ENCODE measurements at places on chromosomes 3 and 15.

DNA sequence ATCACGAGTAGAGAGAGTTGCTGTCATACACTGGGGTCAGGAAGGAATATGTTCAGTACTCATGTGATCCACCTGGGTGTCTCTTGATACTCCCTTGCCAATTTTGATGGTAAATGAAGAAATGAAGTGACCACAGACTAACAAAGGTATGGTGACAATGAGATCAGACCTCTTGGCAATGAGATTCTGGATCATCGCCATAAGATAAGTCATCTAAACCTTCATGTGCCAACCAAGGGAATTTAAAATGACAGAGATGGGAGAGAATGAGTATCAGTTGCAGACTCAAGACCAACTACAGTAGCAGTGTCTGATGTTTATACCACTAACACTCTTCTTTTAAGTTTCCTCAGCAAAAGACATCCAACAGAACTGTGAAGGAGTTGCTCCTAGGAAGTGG, 601.0 kb downstream of the MECOM start:
- no peak overlapping the region for H3K27ac ChIP-seq
- no peaks in the 10 kb centered on the region for H3K4me1 ChIP-seq
- no peaks in the 10 kb centered on the region for H3K36me3 ChIP-seq
- H3K27me3 ChIP-seq = no peaks in the 10 kb centered on the region
- no peak overlapping the region for H3K4me3 ChIP-seq

- no peaks in the 10 kb centered on the region for H3K27me3 ChIP-seq
- H3K36me3 ChIP-seq = peaks cover 95% of the 10 kb centered on the region
- no peak overlapping the region for H3K27ac ChIP-seq
- no peak overlapping the region for H3K4me3 ChIP-seq
These were observed 51.8 kb downstream of the CHD2 start for GRCh38 chr15:92951800-92952457.

DNA sequence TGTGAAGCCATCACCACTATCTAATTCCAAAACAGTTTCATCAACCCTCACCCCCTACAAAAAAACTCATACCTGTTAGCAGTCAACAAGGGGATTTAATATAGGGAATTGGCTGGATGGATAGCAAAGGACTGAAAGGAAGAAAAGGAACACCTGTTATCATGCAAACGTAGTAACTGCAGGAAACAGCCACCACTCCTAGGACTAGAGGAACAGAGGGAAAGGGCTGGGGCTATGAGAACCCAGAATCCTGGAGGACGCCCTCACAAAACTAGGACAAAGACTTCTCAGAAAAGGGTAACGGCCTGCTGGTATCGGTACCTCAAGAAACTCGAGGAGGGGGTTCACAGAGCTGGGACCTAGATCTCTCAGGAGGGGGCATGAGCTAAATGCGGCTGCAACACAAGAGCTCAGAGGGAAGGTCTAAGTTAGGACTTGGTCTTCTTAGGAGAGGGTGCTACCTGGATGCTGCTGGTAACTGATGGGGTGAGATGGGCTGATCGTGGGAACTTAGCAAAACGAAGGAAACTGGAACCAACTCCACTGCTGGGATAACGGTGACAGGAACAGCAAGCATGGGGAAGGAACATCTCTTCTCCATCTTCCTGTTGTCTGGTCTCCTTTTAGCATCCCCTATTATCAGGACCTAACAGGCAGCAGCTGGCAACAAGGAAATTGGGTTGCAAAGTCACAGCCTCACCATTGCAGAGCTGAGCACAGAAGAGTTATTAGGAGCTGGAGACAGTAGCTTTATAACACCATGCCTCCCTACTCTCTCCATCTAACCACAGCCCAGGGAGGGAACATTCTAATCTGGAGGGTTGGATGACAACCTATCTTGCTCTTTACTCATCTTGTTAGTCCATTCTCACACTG, 147.7 kb downstream of the UACA start:
- H3K4me1 ChIP-seq = no peaks in the 10 kb centered on the region
- H3K27ac ChIP-seq = no peak overlapping the region
- no peaks in the 10 kb centered on the region for H3K36me3 ChIP-seq
- no peak overlapping the region for H3K4me3 ChIP-seq
- H3K27me3 ChIP-seq = peaks cover 14% of the 10 kb centered on the region

DNA sequence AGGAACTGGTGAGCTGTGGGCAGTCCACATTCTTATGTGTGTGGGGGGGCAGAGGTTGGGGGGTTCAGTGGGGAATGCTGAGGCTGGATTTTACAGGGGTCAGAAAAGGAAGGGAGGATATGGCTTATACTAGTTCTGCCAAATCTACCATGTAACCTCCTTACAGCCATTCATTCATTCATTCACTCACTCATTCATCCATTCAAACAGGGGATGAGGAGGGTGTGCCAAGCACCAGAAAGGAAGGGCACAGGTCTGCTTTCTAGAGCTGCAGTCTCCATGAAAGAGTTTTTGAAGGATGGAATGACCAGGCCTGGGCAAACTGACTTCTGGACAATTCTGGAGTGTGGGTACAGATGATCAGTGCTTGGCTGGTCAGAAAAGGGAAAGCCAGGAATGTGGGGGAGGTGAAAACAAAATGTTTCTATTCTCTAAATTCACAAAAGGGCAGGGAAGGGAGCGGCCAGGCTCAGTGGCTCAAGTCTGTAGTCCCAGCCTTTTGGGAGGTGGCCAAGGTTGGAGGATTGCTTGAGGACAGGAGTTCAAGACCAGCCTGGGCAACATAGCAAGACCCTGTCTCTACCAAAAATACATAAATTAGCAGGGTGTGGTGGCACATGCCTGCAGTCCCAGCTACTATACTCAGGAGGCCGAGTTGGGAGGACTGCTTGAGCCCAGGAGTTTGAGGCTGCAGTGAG, 49.2 kb upstream of the C15orf39 start:
- peaks cover 30% of the 10 kb centered on the region for H3K4me1 ChIP-seq
- peak overlapping the region; percentile 10 for H3K4me3 ChIP-seq
- H3K27me3 ChIP-seq = no peaks in the 10 kb centered on the region
- no peak for DNase-seq

DNA sequence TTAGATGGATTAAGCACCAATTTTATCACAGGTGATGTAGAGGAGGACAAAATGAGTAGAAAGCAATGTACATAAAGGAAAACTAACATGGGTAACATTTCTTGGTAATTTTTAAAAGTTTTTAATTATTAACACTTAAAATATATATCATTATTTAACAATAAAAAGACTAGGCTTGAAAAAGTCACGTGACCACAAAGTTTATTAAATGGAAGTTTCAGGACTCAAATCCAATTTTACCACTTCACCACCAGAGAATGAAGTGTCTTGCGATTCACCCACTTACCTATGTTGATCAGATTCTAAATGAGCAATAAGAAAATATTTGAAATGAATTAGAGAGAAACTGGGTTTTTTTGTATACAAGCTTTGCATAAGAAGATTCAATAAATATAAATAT, 721.3 kb downstream of the GBE1 start:
- H3K4me3 ChIP-seq = no peak overlapping the region
- H3K27ac ChIP-seq = no peak overlapping the region
- no peaks in the 10 kb centered on the region for H3K36me3 ChIP-seq
- DNase-seq = no peak
- H3K27me3 ChIP-seq = no peaks in the 10 kb centered on the region

- no peaks in the 10 kb centered on the region for H3K4me1 ChIP-seq
- H3K27ac ChIP-seq = no peak overlapping the region
- no peak for DNase-seq
- no peaks in the 10 kb centered on the region for H3K36me3 ChIP-seq
These were observed 28.6 kb downstream of the MEGF11 start for GRCh38 chr15:66224946-66225345.

GRCh38 chr15:77201665-77202064, 130.8 kb upstream of the TSPAN3 start:
- H3K27ac ChIP-seq = no peak overlapping the region
- H3K4me1 ChIP-seq = peaks cover 4% of the 10 kb centered on the region
- H3K36me3 ChIP-seq = peaks cover 5% of the 10 kb centered on the region
- H3K4me3 ChIP-seq = no peak overlapping the region

- peaks cover 4% of the 10 kb centered on the region for H3K27me3 ChIP-seq
- H3K36me3 ChIP-seq = no peaks in the 10 kb centered on the region
- H3K27ac ChIP-seq = no peak overlapping the region
- H3K4me3 ChIP-seq = no peak overlapping the region
- H3K4me1 ChIP-seq = no peaks in the 10 kb centered on the region
These were observed 195.1 kb upstream of the LINGO1 start for GRCh38 chr15:77827860-77828259.

GRCh38 chr3:70737666-70738290, 425.3 kb upstream of the MDFIC2 start:
- no peak overlapping the region for H3K27ac ChIP-seq
- H3K4me1 ChIP-seq = no peaks in the 10 kb centered on the region
- no peak overlapping the region for H3K4me3 ChIP-seq
- no peaks in the 10 kb centered on the region for H3K36me3 ChIP-seq
- H3K27me3 ChIP-seq = peaks cover 3% of the 10 kb centered on the region

DNA sequence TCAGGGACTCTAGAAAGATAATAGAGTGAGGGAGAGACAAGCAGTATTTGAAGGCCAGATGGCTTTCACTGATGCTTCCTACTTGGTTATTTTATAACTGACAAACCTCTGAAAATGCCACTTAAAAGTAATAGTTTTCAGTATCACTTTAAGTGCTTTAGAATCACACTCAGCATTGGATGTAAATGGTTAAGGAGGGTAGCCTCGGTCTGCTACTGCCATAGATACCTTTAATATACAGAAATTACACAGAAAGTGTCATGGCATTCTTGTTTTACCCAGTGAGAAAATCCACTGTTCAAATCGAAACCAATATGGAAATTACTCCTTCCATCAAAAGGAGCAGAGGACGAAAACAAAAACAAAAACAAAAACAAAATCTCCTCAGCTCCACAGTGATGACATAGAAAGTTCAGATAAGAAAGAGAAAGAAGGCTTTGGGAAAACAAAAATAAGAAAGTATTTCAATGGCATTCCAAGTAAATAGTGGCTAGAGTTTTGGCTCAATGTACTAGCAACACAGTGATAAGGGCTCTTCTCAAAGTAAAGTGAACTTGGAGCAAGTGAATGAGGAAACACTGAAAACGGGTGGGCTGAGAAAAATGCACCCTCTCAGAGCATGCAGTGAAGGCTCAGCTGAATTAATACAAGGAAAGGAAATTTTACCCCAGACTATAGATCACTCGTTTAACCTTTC, 43.2 kb upstream of the CD47 start:
- DNase-seq = no peak
- peaks cover 70% of the 10 kb centered on the region for H3K36me3 ChIP-seq
- H3K27me3 ChIP-seq = no peaks in the 10 kb centered on the region
- peak overlapping the region; percentile 75 for H3K4me3 ChIP-seq
- peaks cover 59% of the 10 kb centered on the region for H3K4me1 ChIP-seq
- H3K27ac ChIP-seq = peak overlapping the region; percentile 83

DNA sequence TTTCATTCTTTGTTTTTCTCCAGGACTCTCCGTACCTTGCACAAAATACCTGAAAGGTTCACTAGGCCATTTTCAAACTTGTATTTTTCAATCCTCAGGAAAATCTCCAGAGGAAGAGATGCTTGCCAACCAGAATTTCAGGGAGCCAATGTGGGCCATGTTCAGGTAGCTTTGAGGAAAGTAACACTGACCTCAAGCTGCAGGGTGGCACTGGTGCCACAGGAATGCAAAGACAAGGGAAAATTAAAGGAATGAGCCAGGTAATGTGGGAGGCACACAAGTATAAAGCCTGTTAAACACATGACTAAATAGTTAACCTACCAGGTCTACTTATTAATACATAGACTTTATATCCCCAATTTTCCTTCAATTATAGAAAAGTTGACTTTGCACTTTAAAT, 51.9 kb upstream of the GAP43 start:
- H3K27ac ChIP-seq = no peak overlapping the region
- H3K4me1 ChIP-seq = no peaks in the 10 kb centered on the region
- H3K36me3 ChIP-seq = no peaks in the 10 kb centered on the region
- no peak overlapping the region for H3K4me3 ChIP-seq
- no peak for DNase-seq
- peaks cover 8% of the 10 kb centered on the region for H3K27me3 ChIP-seq

DNA sequence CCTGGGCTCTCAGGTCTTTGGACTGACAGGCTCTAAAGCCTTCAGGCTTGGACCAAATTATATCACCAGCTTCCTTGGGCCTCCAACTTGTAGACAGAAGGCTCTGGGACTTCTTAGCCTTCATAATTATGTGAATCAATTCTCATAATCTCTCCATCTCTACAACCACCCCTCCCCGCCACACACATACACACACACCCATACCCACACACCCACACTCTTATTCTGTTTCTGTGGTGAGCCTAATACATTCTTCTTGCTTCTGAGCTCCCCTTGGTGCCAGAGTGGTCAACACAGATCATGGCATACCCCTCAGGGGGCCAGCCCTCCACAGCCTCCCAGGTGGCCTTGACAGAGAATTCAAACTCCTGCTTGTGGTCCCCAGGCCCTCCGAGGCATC, 5.6 kb upstream of the NUP210 start:
- no peak overlapping the region for H3K4me3 ChIP-seq
- no peaks in the 10 kb centered on the region for H3K27me3 ChIP-seq
- H3K36me3 ChIP-seq = peaks cover 2% of the 10 kb centered on the region
- no peak for DNase-seq
- H3K4me1 ChIP-seq = peaks cover 49% of the 10 kb centered on the region
- H3K27ac ChIP-seq = no peak overlapping the region

DNA sequence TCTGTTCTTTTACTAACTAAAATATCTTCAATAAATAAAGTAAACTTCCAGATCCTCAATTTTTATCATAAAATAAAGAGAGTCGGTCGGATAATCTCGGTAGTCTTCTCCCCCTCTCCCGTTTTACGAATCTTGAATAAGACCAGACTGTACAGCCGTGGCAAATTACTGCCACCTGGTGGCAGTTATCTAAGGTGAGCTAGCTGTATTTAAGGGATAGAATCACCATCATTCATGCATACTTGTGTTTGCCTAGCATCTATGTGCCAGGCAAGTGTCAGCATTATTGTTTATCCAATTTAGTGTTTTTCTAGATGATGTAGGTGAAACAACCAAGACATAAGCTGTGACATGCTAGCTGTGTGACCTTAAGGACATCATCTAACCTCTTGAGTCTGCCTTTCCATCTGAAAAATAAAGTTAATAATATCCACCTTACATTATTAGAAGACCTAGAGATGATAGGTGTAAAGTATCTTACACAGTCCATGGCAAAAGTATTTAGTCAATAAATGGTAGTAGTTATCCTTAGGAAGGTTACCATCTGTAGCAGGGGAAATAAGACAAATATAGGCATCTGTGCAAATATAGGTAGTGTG, 21.3 kb downstream of the DUT start:
- H3K36me3 ChIP-seq = peaks cover 2% of the 10 kb centered on the region
- H3K4me3 ChIP-seq = no peak overlapping the region
- no peak overlapping the region for H3K27ac ChIP-seq
- peaks cover 3% of the 10 kb centered on the region for H3K4me1 ChIP-seq
- H3K27me3 ChIP-seq = peaks cover 6% of the 10 kb centered on the region
- peak; percentile 25 for DNase-seq

DNA sequence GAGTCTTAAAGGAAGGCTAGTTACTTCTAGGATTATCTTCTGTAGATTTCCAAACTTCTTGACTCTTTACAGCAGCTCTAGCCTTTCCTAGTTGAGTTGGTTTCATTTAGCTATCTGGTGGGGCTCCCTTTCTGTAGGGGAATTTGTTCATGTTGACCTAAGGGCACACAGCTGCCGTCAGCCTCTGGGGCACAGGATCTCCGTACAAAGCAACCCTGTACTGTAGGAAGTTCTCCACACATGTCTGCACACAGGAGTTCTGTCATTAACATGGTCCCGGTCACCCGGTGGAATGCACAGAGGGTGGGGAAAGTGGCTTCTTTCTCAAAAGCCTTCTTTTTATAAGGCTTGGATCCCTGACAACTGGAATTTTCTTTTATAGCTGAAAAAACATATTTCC, 88.7 kb upstream of the TNIK start:
- H3K36me3 ChIP-seq = peaks cover 1% of the 10 kb centered on the region
- no peaks in the 10 kb centered on the region for H3K27me3 ChIP-seq
- no peak overlapping the region for H3K27ac ChIP-seq
- DNase-seq = no peak

GRCh38 chr15:39184701-39185390, 396.0 kb upstream of the THBS1 start:
- no peak overlapping the region for H3K4me3 ChIP-seq
- no peaks in the 10 kb centered on the region for H3K36me3 ChIP-seq
- H3K4me1 ChIP-seq = no peaks in the 10 kb centered on the region
- H3K27me3 ChIP-seq = peaks cover 25% of the 10 kb centered on the region
- DNase-seq = no peak
